Iris pigment epithelial cell (primary cell): ENCODE measurements at places on chromosomes 2 and 18.

- DNase-seq: no peak
Measured at GRCh38 chr2:164624316-164624715, 3.0 kb upstream of the GRB14 start.

DNA sequence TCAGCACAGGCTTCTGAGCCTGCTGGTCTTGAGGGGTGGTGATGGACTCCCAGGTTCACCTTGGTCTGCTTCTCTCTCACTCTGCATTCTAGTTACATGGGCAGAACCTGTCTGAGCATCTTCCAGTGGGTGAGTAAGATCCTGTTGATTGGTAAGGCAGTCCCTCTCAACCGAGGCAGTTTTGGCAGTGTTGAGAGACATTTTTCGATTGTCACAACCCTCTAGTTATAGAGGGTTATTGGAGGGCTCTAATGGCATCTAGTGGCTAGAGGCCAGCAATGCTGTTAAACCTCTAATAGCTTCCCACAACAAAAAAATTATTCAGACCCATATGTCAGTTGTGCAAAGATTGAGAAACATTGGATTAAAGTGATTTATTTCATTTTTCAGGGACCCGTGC is 9.3 kb upstream of the MGAT5 start:
- no peak for DNase-seq

- DNase-seq: peak; percentile 22
Measured at GRCh38 chr2:214607051-214607450, 196.2 kb downstream of the VWC2L start.

GRCh38 chr2:74588664-74589063 is 34.1 kb downstream of the DOK1 start:
- no peak for DNase-seq

DNA sequence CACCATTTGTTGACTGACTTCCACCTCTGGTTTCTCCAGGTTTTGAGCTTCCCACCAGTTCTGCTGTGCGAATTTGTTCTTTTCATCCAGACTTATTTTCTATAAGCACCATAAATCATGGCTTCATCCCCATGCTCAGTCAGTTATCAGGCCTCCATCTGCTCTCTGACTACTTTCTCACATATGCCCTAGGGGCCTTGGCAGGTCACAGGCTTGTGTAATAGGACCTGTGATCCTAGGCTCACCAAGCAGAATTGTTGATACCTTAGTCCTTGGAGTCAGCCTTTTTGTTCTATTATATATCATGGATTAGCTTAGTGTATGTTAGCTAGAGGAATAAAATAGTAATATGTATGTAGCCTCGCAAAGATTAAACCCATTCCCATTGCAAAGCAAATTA is 284.2 kb upstream of the TANK start:
- DNase-seq: no peak

- peak; percentile 88 for DNase-seq
Measured at GRCh38 chr2:195533771-195534642, 123.0 kb upstream of the SLC39A10 start.

GRCh38 chr2:125567100-125567499 is 1088.9 kb upstream of the GYPC start:
- DNase-seq: no peak

DNA sequence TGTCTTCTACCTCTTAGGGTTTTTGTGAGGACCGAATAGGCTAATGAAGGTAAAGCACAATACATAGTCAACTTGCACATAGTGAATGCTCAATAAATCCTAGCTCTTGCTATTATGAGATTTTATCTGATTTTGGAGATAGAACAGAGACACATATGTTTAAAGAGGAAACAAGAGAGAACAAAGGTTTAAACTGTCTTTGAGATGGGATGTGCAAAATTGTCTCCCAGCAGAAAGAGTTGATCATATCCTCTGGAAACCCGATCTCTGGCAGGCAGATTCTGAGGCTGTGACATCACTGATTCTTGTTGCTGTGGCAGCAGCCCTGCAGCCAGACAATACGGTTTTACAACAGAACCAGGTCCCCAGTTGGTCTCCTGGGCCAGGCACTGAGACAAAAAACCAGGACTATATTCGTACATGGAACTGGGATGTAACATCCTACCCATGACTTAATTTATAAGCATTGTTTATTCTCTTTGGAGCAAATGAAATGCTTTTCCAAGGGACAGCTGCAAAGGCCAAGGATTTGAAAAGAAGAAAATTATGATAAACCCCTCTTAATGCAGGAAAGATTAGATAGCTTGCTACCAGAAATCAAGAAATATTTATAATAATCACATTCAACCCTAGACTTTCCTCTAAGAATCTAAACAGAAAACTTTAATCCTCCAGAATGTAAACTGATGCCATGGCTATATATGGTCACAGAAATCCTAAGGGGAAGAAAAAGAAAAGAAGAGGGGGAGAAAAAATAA is 80.2 kb downstream of the SLC8A1 start:
- peak; percentile 90 for DNase-seq

DNA sequence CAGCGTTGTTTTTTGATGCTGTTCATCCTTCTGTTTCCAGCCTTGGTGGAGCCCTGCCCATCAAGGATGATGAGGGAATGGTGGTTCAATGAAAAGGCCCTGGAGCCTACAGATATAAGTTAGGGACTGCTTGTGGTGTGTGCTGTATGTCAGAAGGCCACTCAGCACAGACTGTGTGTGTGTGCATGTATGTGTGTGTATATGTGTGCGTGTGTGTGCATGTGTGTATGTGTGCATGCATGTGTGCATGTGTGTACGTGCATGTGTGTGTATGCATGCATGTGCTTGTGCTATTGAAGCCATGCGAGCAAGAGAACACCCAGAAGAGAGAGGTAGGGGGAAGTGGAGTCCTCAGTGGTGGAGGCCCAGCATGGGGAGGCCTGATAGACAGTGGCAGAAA is 304.9 kb downstream of the CYP26B1 start:
- no peak for DNase-seq

GRCh38 chr2:136572335-136572734 is 193.0 kb upstream of the THSD7B start:
- no peak for DNase-seq

GRCh38 chr2:201344663-201345366 is 12.3 kb downstream of the FLACC1 start:
- DNase-seq: no peak

DNA sequence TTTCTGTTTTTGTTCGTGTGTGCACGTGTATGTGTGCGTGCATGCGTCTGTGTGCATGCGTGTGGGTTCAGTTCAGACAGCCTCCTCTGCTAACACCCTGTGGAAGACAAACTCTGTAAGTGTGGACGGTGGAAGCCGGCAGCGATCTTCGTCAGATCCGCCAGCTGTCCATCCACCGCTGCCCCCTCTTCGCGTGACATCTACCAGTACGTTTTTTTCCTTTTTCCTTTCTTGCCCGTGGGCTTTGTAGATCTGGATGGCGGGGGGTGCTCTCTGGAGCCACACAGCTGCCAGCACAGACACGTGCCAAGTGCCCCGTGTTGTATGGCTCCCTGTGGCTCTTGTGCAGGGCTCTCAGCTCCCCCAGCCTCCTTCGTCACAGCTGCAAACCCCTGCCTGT is 32.3 kb downstream of the ITGB1BP1 start:
- DNase-seq: no peak

- DNase-seq: no peak
Measured at GRCh38 chr2:127735044-127735443, 33.7 kb downstream of the SFT2D3 start.

DNA sequence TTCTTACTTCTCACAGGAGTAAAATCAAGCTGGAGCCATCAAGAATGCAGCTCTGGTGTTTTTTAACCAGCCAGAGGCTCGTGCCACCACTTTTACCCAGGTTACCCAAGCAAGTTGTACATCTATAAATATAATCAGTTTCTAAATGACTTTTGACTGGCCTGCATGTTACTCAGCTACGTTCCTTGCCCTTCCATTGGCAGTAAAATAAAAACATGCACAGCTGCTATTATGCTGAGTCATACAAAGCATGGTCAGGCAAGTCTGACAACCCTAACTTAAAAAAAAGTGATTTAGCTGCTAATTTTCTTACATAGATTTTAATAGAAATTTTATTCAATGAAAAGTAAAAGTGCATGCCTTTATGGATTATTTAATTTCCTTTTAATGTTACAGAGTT is 111.7 kb upstream of the CSRNP3 start:
- DNase-seq: peak; percentile 83

GRCh38 chr2:160703648-160704585 is 210.3 kb upstream of the RBMS1 start:
- DNase-seq: peak; percentile 51

DNA sequence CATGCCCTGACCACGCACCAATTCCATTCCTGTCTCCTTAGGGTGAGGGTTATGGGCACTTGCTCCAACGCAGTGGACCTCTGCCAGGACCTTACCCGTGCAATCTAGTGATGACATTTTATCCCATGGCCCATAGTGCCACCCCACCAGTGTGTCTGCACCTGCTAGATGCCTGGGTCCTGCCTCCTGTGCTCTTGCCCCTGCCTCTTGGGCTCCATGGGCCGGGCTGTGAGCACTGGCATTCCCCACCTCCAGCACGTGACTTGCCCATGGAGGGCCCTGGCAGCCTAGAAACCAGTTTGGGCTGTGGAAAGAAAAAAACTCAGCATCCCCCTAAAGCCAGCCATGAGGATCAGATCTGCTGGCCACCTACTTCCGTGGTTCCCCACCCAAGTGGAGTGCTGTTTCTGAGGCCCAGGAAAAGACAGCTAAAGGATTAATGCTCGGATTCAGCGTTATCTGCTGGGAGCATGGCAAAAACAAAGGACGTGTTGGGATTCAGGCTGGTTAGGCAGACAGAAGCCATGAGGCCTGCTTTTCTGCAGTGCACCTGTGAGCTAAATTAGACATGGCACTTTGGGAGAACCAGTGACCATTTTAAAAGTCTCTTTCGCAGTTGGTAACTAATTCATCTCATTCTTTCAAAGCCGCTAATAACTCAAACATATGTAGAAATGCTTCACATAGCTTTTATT is 129.2 kb downstream of the ALPK2 start:
- DNase-seq: no peak

DNA sequence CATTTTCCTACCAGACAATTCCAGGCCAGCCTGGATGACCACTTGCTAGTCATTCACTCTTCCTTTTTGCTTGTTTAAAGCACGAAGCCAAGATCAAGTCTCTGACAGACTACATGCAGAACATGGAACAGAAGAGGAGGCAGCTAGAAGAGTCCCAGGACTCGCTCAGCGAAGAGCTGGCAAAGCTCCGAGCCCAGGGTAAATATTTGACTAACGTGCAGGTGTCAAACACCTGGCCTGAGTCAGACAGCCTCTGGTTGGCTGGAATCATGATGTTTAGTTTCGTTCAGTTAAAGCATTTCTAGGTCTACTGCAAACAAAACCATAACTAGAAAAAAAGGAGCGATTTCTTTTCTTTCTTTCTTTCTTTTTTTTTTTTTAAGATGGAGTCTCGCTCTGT is 44.2 kb upstream of the LYPD6B start:
- DNase-seq: no peak

DNA sequence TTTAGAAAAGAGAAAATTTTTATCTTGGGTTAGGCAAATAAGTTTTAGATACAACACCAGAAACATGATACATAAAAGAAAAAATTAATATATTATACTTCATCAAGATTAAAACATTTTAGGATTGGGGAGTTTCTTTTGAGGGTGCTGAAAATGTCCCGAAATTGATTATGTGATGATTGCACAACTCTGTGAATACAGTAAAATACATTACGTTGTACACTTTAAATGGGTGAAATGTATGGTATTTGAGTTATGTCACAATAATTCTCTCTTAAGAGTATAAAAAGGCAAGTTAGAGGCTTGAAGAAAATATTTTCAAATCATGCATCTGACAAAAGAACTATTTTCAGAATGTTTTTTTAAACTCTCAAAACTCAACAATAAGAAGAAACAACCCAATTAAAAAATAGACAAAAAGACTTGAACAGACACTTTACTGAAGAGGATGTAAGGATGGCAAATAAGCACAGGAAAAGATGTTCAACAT is 36.2 kb upstream of the INO80C start:
- DNase-seq: no peak

- no peak for DNase-seq
Measured at GRCh38 chr18:62018034-62018758, 125.4 kb upstream of the RNF152 start.

DNA sequence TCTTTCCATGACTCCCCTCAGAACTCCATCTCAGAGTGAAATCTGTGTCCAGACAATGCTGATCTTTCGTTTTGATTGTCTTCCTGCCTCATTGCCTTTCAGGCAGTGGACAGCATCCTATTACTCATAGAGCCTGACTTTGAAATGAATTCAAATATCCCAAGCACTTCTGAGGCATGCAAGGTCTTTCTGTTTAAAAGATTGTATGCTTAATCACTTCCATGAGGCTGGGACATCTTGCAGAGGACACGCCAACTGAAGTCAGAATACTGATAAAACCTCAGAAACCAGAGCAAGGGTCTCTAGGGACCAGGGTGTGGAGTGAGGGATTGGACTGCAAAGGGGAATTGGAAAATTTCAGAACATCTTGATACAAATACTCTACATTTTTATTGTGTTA is 836.5 kb upstream of the ID2 start:
- DNase-seq: peak; percentile 27

GRCh38 chr2:9693196-9693491 is 62.3 kb upstream of the YWHAQ start:
- peak; percentile 20 for DNase-seq

- DNase-seq: peak; percentile 32
Measured at GRCh38 chr2:33108483-33109443, 162.0 kb downstream of the LTBP1 start.

GRCh38 chr2:217995731-217996231 is 7.0 kb downstream of the TNS1 start:
- no peak for DNase-seq

DNA sequence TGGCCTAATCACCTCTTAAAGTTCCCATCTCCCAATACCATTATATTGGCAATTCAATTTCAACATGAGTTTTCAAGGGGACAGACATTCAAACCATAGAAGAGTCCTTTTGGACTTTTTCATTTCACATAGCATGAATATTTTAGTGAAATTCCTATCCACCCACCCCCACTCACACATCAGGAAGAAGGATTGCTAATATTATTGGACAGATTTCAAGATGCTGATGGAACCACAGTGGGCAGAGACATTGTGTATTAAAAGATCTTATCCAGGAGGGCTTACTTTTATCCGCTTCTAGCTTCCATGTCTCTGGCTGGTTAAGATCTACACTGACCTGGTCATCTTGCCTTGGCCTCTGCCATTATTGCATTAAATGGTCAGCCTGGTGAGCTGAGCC is 297.4 kb upstream of the ACVR2A start:
- DNase-seq: no peak

- no peak for DNase-seq
Measured at GRCh38 chr2:44932564-44933392, 8.7 kb upstream of the SIX3 start.

- DNase-seq: peak; percentile 72
Measured at GRCh38 chr2:109256921-109257320, 127.9 kb downstream of the SH3RF3 start.

- DNase-seq: no peak
Measured at GRCh38 chr2:233408366-233409285, 54.3 kb downstream of the DGKD start.
